ENCODE measurements at places on chromosomes 11 and 22.

DNA sequence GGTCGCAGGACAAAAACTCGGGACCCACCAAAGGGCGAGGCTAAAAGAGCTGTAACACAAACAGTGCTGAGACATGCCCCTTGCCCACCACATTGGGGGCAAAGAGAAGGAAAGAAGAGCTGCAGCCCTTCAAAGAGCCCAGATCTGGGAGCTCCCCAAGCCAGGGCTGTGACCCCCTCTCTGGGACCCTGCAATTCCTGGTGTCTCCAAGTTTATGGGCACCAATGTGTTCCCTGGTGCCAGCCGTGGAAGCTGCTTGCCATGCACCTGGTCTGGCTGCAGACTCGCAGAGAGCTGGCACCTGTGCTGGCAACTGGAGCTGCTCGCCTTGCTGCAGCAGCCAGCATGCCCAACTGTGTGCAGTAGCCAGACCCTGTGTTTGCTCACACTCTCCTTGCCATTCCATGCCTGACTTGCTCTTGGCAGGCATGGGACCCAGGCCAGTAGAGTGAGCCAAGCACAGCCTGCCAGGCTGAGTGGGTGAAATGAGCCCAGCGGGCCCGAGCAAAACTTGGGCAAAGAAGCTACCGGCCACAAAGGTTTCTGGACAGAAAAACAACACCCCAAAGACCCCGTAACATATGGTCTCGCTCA, 16.0 kb downstream of the RRP8 start:
- no peak for DNase-seq

DNA sequence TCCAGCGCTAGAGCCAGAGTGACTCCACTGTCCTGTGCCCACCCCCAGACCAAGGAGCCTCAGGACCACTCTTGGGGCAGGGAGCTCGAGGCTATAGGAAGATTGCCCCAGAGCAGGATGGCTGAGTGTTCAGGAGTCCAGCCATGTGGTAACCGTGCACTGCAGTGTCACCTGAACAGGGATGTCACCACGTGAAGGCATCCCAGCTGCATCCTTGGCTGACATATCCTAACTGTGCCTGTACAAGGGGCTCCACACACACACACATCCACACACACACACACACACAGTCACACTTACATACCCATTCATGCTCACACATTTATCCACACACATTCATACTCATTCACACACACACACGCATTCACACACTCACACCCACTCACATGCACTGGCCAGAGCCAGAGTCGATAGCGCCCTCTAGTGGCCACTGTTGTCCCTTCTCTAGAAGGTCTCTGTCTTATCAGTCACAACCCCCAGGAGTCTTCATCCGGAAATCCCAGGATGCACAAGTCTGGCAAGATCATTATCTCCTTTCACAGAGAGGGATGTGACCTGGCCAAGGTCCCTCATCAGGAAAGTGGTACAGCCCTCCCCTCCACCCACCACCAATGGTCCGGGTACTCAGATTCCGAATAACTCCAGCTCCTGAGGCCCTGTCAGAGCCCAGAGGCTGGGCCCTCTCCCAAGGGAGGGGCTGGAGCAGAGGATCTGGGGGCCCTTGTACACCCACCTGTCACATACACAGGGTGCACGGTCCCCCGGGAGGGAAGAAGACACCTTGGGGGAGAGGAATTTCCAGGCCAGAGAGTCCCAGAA, 55.1 kb downstream of the IGLL5 start:
- DNase-seq, result no peak

DNA sequence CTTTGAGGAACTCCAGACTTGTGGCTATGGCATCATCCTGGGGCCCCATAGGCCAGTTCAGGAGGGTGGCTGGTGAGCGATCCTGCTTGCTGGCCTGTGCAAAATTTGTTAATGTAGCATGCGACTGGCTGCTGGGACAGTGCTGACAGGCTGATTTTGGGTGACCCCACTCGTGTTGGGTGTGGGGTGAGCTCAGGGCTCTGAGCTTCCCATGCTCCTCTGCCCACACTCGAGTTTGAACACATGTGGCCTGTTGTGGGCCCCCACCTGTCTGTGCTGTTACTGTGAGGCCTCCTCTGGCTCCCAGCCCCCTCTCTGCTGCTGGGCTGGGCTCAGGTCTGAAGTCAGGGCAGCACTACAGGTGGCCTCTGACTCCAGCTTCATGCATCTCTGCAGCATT, 64.4 kb upstream of the MYEOV start:
- DNase-seq, result no peak

DNA sequence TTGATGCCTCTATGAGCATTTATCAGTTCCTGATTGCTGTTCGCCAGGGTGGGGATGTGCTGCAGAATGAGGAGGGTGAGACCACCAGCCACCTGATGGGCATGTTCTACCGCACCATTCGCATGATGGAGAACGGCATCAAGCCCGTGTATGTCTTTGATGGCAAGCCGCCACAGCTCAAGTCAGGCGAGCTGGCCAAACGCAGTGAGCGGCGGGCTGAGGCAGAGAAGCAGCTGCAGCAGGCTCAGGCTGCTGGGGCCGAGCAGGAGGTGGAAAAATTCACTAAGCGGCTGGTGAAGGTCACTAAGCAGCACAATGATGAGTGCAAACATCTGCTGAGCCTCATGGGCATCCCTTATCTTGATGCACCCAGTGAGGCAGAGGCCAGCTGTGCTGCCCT, 2.7 kb downstream of the FEN1 start:
- no peak for DNase-seq

GRCh38 chr11:128157423-128158298, 429.7 kb downstream of the ETS1 start:
- DNase-seq, result peak; percentile 57

DNA sequence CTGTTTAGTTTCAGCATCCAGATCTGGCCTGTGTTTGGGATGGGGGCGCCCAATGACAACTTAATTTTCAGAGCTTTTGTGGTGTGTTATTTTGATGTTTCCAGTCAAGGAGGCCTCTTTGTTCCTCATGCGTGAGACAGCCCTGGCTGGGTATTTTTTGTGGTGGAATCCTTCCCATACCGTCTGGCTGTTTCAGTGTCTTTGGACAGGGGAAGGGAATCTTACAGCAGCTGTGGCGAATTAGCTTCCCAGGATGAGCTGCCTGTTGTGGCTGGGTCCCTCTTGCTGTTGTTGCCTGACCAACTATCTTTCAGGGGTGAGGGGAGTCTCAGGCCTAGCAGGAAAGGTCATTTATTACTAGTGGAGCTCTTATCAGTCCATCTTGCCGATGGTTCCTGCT, 138.8 kb downstream of the ARHGAP20 start:
- no peak for DNase-seq

DNA sequence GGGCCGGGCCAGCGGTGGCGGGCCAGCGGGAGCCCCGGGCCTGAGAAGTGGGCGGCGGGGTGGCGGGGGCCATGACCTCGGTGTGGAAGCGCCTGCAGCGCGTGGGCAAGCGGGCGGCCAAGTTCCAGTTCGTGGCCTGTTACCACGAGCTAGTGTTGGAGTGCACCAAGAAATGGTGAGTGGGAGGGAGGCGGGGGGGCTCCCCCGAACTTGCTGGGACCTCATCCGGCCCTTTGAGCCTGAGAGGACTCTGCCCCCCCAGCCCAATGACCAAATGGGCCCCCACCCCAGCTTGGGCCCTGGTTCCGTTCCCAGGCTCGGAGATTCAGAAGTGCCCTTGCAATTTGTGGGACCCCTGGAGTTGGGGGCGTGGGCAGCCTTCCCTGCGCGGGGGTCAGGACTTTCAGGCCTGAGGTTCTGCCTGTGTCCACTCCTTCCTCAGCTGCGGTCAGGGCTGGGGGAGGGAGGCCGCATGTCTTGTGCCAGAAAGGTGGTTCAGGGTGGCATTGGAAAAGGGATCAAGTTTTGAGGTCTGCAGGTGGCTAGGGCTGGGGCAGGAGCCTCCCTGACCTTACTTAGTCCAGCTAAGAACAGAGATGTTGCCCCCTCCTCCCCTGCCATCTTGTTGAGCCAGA, 496 bp downstream of the EHBP1L1 start:
- no peak for DNase-seq

GRCh38 chr11:45254070-45254469, 32.1 kb downstream of the SYT13 start:
- no peak for DNase-seq

GRCh38 chr11:75014129-75014528, 25.4 kb downstream of the NEU3 start:
- DNase-seq, result no peak

DNA sequence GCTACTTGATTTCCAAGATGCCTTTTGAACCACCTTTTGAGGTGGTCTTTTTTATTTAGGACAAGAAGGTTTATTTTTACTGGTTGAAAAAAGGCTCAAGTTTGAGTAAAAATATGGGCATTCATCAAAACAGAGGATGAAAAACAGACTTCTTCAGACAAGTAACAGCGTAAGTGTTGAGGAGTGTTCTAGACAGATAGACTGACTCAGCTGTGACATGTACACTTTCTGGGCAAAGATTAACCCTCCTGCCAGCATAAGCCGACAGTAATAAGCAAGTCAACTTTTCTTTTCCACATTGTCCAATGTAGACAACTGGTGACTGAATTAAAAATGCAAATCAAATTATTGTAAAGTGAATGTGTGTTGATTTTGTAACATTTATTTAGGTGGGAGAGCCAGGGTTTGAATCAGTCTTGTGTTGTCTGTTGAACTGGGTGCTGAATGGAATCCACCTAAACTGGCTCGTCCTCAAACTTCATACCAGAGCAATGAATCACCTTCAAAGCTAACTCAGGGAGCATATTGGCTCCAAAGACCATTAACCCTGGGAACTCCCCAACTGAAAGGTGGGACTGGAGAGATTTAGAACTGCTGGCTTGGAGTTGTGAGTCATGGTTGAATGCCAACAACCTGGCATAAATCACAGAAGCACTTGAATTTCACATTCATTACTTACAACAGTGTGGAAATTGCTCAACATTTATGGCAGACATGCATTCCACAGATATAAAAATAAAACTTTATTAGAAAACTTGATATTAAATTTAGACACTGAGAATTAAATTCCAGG, 377.0 kb downstream of the ETS1 start:
- DNase-seq, result peak; percentile 56

- DNase-seq, result no peak
These were observed 78.0 kb downstream of the DHCR7 start for GRCh38 chr11:71370020-71370747.

DNA sequence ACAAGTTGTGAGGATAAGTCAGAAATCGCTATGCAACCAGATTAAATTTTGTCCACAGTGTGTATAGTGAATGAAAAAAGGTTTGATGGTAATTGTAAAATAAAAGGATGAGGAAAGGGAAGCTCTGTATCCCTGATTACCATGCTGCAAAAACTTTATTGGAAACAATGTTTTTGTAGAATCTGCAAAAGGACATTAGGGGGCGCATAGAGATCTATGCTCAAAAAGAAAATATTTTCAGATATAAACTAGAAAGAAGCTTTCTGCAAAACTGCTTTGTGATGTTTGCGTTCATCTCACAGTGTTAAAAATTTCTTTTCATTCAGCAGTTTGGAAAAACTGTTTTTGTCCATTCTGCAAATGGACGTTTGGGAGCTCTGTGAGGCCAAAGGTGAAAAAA, 390.5 kb downstream of the OR4C45 start:
- DNase-seq, result no peak

DNA sequence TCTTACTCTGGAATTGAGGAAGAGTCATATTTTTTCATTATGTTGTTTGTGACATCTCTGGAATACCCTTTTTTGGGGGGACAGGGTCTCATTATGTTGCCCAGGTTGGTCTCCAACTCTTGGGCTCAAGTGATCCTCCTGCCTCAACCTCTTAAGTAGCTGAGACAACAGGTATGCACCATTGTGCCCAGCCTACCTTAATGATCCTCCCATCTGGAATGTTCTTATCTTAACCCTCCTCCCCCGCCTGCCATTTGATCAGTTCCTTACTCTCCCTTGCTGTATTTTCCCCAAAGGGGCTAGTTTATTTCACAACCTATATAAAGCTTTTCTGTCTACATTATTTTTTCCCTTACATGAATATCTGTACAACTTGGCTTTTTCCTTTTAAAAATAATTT, 594.7 kb downstream of the METTL15 start:
- no peak for DNase-seq

GRCh38 chr11:115462004-115462541, 42.1 kb downstream of the CADM1 start:
- DNase-seq, result no peak

DNA sequence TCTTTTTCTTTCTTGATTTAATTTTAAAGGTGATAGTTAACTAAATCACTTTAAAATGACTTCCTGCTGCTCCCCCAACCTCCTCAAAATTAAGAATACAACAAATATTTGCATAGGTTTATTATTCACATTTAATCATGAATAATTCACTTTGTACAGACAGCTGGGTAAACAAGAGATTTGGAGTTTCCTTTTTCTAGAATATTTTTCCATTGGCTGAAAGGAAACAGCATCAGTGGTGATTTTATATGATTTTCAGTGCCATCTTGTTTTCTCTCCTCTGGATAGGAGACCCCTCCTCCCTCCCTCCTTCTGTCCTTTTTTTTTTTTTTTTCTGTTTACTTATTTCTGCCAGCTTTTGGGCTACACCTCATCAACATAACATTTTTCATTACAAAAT, 60.5 kb downstream of the LIF start:
- no peak for DNase-seq

GRCh38 chr11:61542024-61542461, 33.5 kb downstream of the LRRC10B start:
- DNase-seq, result no peak

DNA sequence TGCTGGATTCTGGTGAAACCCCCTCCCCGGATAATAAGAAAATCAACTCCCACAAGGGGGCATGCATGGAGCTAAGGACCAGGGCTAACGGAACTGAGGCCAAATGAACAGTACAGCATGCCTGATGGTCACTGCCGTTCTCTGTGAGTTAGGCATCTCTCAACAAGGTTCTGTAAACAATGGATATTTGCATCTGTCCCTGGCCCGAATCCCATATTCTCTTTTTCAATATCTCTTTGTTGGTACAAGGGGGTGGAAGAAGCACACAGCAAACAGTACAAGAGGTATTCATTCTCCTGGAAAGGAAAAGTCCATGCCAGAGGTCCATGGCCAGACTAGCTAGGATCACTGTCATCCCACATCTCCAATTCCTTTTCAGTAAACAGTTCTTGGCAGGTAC, 32.2 kb upstream of the APOA1 start:
- no peak for DNase-seq

DNA sequence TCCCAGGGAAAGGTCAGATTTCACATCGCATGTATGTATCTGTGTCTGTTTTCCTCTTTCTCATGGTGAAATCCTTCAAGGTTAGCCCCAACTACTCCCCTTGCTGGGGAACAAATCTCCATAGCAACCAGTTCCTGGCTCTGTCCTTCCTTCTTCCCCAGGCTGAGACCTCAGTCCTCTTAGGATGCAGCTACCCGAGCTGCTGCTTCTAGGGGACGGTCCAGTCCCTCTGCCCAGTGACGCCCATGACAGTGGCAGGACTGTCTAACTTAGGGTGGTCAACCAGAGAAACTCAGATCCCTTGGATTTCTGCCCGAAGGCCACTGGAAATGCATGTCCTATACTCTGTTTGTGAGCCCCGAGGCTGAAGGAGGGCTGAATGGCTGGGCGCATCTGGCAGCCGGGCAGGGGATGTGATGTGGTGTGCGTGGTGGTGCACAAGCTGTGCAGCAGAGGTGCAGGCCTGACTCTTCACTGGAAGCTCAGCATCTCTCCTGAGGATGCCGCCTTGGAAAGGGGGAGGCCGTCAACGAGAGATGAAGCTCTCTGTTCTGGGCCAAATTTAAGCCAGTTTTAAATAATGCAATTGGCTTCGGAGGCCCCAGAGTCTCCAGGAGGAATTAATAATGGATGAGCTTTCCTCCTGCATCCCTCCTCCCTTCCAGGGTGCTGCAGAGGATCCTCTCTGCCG, 118.7 kb upstream of the B3GAT1 start:
- no peak for DNase-seq

GRCh38 chr22:37566903-37567798, 6.9 kb downstream of the CDC42EP1 start:
- DNase-seq, result no peak

Measured in smooth muscle cell of the brain vasculature (primary cell).